H7 (cell line): ENCODE measurements at places on chromosomes 7 and 10. TPM values are rescaled to one million over a fixed set of nuclear protein-coding genes. Genes with fewer than 3 reads are reported as not detected.

The ZNF716 gene
- not detected in 2 replicates for total RNA-seq

The AKR1C2 gene
- total RNA-seq = 0.11 TPM in 1 of 2 replicates, not detected in the other

The GNAT3 gene
- total RNA-seq = not detected in 2 replicates

The SLC26A4 gene
- total RNA-seq = 0.04 TPM in 1 of 2 replicates, not detected in the other

The HSPA12A gene
- total RNA-seq = 1.9 and 2.2 TPM in 2 replicates

The PNLIPRP3 gene
- total RNA-seq = not detected in 2 replicates

The CARD11 gene
- total RNA-seq = 21.4 and 32.7 TPM in 2 replicates

The TRPV5 gene
- not detected in 2 replicates for total RNA-seq

The SHH gene
- 1.5 and 4.6 TPM in 2 replicates for total RNA-seq

The SPDYE2B gene
- not detected in 2 replicates for total RNA-seq

The MPP7 gene
- 2.1 and 3.9 TPM in 2 replicates for total RNA-seq

The TNS3 gene
- total RNA-seq = 28.9 and 31.3 TPM in 2 replicates

The TMEM26 gene
- total RNA-seq = 0.04 TPM in 1 of 2 replicates, not detected in the other

The CALD1 gene
- 95.0 and 99.8 TPM in 2 replicates for total RNA-seq

The EGR2 gene
- 0.14 and 0.96 TPM in 2 replicates for total RNA-seq

The GCK gene
- 2.8 and 3.7 TPM in 2 replicates for total RNA-seq

The GIMAP6 gene
- total RNA-seq = not detected in 2 replicates

The ZNF365 gene
- total RNA-seq = not detected in 2 replicates

The KCP gene
- total RNA-seq = 2.5 and 3.4 TPM in 2 replicates
